ENCODE measurements at places on chromosomes 2 and 18.

GRCh38 chr2:28406276-28407096 is 13.8 kb downstream of the FOSL2 start:
- peak; percentile 67 for DNase-seq

DNA sequence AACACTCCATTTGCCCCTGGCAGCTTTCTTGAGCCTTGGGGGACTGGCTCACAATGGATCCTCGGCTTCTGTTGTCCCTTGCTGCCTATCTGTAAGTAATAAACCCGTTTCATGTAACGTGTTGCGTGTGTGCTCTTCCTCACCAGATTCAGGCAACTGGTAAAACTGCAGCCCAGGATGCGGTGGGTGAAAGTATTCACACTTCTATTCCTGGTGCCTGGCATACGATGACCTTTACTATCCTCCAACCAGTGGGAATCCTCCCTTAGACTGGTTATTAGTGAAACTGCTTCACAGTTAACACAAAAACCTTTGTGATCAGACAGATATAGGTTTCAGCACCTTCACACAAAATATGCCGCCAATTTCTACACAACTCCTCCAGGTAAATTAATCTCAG is 13.6 kb upstream of the ICA1L start:
- no peak for DNase-seq

DNA sequence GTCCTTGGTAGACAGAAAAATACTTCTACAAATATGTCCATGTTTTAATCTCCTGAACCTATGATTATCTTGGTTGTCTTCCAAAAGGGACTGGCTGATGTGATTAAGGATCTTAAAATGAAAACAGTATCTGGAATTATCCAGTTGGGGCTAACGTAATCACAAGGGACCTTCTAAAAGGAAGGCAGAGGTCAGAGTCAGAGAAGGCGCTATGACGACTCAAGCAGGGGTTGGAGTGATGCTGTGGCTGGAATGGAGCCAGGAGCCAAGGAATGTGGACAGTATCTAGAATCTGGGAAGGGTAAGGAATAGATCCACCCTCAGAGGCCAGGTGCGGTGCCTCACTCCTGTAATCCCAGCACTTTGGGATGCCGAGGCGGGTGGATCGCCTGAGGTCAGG is 4.2 kb upstream of the USP14 start:
- DNase-seq, result peak; percentile 79

GRCh38 chr18:56576826-56577573 is 61.4 kb downstream of the TXNL1 start:
- no peak for DNase-seq

DNA sequence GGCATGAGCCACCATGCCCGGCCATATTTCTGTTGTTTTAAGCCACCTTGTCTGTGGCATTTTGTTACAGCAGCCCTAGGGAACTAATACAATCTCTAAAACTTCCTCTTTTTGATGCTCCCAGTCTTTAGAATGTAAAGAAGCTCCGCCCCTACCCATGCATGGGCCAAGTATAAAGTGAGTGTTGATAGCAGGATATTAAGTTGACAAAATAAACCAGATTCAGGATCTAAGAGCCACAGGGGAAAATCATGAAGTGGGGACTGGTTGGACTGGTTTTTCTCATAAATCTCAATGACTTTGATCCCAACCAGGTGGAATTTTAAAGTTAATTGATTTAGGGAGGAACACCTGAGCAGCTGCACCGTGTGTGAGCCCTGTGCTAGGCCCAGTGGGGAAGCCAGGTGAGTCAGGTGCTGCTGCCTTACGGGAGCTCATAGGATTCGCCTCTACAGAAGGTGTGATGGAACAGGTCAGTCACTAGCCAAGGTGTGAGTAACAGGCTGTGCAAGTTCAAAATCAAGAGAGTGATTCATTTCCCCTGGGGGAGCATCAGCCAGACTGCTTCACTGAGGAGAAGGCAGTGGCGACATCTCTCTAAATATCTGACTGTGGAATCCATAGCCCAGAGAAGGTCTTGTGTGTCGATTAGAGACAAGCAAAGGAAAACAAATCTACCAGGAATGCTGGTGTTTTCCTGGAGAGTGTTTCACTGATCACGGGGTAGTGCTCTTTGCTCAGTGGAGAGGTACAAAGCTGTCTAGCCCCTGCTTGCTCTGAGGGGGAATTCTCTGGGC is 63.0 kb upstream of the MSH2 start:
- DNase-seq, result peak; percentile 67

DNA sequence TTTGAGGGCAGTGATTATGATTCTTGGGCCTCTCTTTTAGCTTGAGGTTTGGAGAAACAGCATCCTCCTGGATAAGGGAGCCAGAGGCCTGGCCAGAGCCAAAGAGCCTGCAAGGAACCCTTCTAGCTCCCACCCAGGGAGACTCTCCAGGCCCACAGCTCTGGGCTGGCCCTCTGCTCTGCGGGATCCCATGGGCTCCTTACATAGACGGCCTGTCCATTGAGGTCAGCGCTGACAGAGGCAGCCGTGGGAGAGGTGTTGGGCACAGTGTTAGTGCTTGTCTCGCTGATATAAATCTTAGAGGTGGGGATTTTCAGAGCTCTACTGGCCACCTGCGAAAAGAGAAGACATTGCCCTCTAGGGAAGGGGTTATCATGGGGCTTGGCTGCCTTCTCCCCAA is 67.2 kb downstream of the XDH start:
- DNase-seq, result peak; percentile 57

DNA sequence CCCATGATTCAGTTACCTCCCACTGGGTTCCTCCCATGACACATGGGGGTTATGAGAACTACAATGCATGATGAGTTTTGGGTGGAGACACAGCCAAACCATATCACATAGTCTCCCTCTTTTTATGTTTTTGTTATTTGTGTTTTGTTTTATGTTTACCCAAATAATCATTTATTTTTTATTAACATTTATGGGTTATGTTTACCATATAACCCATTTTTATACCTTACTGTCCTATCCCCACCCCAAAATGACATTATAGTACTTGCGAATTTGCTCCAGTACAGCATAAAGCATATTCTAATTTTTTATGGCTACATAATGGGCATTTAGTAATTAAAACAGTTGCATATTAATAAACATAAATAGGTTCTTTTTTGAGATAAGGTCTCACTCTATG is 61.9 kb upstream of the TTC27 start:
- DNase-seq, result no peak

DNA sequence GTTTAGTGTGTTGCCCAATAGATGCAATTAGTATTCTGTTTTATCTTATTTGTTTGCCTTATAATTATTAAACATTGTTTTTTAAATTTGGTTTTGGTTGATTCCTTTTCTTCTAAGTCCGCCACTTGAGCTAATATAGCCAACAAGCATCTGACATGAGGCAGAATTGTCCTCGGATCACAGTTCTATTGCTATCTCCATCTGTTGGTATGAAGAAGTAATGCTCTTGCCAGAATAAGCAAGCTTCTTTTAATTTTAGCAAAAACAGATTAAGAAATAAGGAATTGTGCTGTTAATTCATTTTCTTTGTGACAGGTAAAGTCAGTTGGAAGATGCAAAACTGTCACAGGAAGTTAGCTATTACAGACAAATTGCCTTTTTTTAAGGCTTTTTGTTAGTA is 54.3 kb downstream of the R3HDM1 start:
- peak; percentile 19 for DNase-seq

GRCh38 chr2:148486655-148487054 is 157.9 kb upstream of the EPC2 start:
- no peak for DNase-seq

DNA sequence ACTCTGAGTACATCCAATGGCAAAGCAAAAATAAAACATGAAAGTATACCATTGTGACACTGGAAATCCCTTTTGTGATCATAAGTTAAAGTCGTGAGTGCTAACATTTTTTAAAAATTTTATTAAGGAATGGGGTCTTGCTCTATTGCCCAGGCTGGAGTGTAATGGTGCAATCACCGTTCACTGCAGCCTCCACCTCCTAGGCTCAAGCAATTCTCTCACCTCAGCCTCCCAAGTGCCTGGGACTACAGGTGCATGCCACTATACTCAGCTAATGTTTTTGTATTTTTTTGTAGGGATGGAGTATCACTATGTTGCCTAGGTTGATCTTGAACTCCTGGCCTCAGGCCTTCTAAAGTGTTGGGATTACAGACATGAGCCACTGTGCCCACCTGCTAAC is 14.3 kb upstream of the TNFAIP6 start:
- no peak for DNase-seq

- peak; percentile 40 for DNase-seq
Measured at GRCh38 chr2:216664593-216665034, 30.7 kb downstream of the IGFBP5 start.

DNA sequence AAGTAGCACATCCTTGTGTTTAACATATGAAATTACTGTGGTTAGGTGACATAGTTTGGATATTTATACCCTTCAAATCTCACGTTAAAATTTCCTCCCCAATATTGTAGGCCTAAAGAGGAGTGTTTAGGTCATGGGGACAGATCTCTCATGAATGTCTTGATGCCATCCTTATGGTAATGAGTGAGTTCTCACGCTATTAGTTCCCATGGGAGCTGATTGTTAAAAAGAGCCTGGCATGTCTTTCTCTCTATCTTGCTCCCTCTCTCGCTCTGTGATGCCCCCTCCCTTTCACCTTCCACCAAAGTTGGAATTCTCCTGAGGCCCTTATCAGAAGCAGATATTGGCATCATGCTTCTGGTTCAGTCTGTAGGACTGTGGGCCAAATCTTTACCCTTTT is 660.1 kb downstream of the ADCYAP1 start:
- DNase-seq, result no peak

DNA sequence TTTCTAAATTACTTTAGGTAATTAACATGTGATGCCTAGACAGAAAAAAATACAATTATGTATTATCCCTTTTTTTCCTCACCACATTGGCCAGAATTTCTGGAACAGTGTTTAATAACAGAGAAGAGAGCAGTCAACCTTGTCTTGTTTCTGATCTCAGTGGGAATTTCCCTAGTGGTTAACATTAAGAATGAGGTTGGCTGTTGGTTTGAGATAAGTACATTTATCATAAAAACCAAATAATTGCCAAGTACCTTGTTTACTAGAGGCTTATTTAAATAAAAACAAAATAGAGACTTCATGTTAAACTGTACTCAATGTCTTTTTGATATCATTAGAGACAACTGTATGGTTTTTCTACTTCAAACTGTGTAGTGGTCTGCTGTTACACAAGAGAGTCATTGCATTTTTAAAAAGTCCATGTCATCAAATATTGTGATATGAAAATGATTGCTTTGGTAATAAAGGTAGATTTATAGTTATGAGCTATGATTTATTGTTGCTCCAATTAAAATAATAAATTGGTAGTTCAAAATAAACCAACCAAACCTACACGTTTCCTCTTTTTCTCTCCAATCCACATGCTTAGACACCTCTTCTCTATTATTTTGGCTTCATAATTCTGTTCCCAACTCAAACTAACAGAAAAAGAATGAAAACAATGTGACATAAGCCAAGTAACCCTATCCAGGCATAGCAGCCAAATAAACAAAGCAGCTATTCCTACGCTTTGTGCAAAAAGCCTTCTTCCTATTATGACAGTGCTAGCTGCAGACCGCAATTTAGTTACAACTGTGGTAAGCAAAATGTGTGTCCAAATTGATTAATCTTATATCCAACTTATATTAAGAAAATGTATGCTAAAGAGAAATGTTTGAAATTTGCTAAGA is 20.9 kb upstream of the TANK start:
- DNase-seq, result peak; percentile 54

DNA sequence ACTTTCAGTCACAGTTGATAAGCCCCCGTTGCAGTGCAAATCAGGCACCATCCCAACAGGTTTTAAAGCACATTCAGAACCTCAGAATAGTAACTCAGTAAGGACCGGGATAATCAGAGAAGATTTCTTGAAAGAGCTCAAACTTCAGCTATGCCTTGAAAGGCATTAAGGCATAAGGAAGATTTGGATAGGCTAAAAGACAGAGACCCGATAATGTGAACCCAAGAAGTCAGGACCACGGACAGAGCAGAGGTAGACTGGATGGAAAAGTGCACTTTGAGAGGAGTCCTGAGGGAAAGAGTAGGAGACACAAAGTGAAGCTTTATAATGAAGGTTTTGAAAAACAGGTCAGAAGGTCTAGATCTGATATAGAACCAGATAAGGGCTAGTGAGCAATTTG is 36.9 kb upstream of the KLF7 start:
- peak; percentile 46 for DNase-seq

- no peak for DNase-seq
Measured at GRCh38 chr18:23442958-23443357, 10.1 kb upstream of the RIOK3 start.

DNA sequence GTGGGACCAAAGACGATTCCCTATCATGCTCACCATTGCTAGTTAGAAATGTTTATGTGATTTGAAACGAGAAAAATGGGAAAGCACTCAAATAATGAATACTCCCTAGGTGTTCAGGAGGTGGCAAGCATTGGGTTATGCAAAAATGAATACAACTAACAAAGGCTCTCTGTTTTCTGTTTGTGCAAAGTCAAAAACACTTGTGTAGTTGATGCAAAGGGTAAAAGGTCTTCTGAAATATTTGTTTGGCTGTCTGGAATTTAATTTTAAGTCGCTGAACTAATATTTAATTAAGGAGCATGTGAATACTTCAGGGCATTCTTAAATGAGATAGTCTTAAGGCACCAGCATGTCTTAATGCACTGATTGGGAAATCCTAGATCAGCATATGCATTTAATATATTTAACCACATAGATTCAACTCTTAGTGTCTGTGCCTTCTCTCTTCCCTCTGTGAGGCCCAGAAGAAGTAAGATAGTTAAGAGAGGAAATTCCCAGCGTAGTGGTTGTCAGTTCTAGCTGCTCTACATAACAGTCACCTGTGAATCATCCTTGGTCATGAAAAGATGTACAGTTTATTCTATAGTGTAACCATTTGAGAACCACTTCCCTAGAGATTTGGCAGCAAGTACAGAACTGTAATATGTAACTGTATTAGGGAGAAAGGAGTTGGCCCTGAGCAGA is 111.9 kb downstream of the EPC2 start:
- peak; percentile 90 for DNase-seq

Data from fibroblast of mammary gland (primary cell).